ENCODE measurements at places on chromosomes 1 and 21.

GRCh38 chr1:81115422-81115821 is 685.3 kb upstream of the ADGRL2 start:
- DNase-seq, result no peak

- no peak for DNase-seq
Observed at GRCh38 chr1:102252731-102253505, 256.2 kb upstream of the OLFM3 start.

GRCh38 chr21:44984428-44984791 is 44.6 kb downstream of the SLX9 start:
- DNase-seq, result no peak

DNA sequence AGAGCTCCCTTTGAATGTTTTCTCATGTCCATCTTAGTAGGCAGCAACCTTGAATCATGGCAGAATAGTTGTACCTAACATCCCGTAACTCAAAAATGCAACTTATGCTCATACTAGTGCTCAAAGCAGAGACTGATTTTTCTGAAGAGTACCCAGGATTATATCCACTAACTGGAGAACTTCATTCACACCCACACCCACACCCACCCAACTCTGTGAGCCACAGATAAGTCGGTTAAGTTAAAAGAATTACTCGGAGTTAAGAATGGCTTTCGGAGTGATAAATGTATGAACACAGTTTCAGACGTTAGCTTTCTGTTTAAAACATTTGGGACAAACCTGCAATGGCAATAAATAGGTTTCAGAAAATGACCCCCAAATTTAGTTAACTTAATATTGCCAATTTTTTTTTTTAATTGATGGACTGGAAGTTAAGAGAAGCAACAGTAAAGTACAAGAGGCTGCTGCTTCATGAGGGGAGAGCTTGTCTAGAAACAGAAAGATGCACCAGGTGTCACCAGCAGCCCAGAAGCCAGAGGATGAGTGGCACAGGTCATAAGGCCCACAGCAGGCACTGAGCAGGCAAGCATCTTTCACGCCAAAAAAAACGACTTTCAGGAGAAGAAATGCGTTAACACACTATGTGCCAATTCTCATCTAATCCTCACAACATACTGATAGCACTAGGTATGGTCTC is 48.4 kb upstream of the C1orf198 start:
- DNase-seq, result no peak

DNA sequence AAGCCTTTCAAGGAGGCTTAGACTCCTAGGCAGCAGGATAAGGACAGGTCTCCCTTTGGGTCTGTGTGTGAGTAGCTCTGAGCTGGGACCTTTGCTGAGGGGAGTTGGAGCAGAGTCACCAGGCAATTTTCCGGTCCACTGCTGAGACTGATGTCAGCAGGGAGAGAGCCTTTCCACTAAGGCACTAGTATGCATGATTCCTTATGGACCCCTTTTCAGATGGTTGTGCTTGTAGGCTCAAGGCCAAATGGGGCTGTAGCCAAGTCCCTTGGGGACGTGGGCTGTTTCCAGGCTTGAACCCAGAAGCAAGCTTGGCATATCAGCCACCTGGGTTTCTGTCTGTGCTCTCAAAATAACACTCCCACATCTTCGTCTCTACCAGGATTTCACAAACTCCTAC is 73.0 kb downstream of the CCDC18 start:
- DNase-seq, result no peak

GRCh38 chr1:223217781-223218180 is 74.7 kb upstream of the TLR5 start:
- DNase-seq, result no peak

DNA sequence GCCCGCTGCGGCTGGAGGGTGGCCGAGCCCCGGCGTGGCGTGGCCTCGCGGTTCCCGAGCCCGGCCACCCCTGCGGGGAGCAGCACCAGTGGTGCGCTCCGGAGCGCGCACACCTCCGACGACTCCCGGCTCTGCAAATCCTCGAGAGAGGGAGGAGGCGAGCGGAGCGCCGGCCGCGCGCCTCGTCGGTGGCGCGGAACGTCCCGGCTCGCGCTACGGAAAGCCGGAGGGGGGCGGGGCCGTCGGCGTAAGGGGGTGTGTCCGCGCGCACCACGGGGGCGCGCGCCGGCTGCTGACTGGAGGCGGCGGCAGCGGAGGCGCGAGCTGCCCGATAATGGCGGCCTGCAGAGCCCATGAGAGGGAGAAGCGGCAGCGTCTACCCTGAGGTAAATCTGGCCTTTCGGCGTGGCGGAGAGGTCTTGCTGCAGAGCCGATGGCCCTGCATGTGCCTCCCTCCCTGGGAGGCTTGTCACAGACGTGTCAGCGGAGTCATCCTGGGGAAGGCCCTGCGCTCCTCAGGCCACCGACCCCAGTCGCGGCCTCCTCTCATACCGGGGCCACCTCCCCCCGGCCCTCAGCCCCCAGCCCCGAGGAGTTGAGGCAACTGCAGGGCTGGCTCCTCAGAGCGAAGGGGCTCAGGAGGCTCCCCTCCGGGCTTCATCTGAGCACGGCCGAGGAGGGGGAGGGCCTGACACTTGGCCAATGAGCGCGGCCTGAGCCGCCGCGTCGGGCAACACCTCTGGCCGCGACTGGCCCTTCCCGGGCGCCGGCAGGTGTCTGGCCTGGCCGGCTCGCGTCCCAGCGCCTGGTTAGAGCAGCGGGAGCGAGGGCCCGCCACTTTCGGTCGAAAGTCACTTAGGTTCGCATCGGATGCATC is at the start of gene PDIK1L:
TSS of gene PDIK1L (plus strand) at position 295 of the 877 bp plus-strand sequence. CDS start 2,485 bp downstream, outside the sequence.
- DNase-seq, result peak; percentile 93

DNA sequence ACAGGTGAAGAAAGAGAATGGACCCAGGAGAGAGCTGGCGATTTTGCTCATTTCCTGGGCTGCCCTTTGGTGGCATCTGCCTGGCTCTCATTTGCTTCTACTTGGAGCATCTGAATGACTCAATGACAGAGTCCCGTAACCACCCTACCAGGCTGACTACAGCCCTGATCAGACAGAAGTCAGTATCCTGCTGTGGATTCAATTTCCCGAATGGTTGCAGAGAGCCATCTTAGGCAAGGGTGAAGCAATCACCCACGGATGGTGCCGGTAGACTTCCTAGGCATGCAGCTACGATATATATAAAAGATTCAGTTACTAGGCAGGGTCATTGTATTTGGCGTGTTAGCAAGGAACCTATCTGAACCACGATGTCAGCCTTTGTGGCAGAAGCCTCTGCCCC is 10.2 kb downstream of the AJAP1 start:
- DNase-seq, result no peak

DNA sequence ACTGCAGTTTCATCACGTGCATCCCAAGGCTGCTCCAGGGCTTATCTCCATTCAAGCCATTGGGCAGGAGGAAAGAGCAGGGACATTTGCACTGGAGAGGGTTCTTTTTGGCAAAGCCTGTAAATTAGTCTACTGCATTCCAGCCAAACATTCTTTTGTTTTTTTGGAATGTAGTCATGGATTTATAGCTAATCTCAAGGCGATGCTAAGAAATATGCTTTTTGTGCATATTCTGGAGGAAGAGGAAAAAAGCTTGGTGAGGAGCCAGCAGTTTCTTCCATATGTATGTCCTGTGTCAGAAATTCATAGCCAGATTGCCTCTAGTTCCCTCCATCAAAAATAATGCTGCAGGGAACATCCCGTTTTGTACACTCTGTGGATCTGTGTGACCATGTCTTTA is 221.4 kb downstream of the BACH1 start:
- no peak for DNase-seq

DNA sequence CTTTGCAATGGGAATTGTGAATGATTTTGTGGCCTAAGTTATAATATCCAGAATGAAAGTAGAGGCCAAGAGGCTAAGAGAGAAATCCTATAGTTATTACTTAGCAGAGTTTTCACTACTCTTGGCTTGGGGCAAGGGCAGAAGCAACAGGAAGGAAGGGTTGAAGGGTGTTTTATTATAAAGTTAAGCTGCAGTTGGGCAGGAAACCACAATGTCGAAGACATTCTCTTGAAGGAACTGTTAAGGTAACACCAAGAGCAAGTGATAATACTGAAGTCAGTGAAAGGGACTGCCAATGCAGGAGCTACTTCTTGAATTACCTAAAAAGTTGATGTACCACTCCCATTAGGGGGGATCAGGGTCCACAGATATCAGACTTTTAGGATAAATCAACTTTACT is 8.3 kb downstream of the XCL2 start:
- no peak for DNase-seq

GRCh38 chr1:234230414-234230862 is 142.8 kb upstream of the COA6 start:
- no peak for DNase-seq

- peak; percentile 84 for DNase-seq
Observed at GRCh38 chr1:159177272-159177907, 6.0 kb downstream of the CADM3 start.
